ENCODE measurements at places on chromosomes 2 and 18.

DNA sequence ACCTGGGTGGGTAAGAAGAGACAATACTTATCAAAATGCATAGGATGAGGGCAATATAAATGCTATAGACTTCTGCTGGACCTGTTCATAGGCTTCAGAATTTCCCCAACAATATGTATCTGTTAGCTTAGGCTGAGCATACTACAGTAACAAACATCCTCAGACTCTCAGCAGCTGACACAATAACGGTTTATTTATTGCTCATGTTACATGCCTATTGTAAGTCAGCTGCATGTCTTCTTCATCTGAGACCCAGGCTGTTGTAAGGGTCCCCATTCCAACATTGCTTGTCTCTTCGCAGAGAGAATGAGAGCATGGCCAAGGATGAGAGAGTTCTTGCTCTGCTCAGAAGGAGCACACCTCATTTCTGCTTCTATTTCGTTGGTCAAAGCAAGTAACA is 150.7 kb downstream of the TMEM200C start:
- no peak for DNase-seq

GRCh38 chr2:10220902-10221391 is 81.8 kb upstream of the HPCAL1 start:
- no peak for DNase-seq

DNA sequence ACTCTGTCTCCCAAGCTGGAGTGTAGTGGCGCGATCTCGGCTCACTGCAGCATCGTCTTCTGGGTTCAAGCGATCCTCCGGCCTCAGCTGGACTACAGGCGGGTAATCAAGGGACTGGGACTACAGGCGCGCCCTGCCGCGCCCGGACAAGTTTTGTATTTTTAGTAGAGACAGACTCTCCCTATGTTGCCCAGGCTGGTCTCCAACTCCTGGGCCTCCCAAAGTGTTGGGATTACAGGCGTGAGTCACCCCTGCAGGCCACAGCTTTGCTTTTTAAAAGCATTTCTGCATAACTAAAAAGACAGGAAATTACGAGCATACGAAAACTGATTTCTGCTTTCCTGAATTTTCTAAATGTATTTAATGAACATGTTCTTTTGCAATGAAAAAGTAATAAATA is 916 bp upstream of the OSBPL1A start:
- DNase-seq, result no peak

GRCh38 chr2:222862106-222862908 is 1.5 kb downstream of the ACSL3 start:
- DNase-seq, result no peak

GRCh38 chr2:200360364-200360763 is 53.9 kb downstream of the SPATS2L start:
- DNase-seq, result no peak

DNA sequence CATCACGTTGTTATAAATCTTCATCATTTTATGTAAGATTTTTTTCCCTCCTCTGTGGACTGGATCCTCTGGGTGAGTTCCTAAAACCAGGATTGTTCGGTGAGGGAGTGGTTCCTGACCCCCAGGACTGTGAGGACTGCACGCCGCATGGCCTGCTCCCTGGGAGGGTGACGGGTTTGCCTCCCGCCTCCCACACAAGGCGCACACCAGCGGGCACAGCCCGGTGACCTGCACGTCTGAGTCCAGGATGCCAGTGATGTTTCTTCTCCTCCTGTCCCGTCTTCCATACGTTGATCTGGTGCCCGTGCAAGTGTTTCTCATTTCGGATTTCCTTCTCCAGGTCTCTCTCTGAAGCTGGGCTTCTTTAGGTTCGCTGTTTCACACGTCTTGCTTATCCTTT is 27.1 kb downstream of the CTDP1 start:
- no peak for DNase-seq

GRCh38 chr18:78774741-78775141 is 204.9 kb upstream of the SALL3 start:
- no peak for DNase-seq

DNA sequence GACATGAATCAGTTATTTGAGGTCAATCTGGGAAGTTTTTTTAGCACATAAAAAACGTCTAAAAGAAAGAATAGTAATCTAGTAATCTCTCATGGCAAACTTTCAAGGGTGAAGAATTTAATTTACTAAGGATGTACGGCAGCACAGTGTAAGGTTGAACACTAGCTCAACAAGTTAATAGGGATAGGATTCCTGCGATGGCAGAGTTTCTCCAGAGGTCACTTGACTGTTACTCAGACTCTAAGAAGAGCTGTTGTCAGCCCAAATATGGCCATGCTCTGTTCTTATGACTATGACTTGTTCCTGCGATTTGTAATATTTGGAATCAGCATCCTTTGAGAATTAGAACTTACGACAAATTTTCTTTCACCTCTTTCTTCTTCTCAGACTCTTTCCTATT is 553.3 kb upstream of the TNP1 start:
- no peak for DNase-seq

Measured in GDM1 (cell line).